ENCODE measurements at places on chromosomes 3 and 15.

- no peak for DNase-seq
These were observed 30.7 kb downstream of the SEMA7A start for GRCh38 chr15:74402873-74403587.

DNA sequence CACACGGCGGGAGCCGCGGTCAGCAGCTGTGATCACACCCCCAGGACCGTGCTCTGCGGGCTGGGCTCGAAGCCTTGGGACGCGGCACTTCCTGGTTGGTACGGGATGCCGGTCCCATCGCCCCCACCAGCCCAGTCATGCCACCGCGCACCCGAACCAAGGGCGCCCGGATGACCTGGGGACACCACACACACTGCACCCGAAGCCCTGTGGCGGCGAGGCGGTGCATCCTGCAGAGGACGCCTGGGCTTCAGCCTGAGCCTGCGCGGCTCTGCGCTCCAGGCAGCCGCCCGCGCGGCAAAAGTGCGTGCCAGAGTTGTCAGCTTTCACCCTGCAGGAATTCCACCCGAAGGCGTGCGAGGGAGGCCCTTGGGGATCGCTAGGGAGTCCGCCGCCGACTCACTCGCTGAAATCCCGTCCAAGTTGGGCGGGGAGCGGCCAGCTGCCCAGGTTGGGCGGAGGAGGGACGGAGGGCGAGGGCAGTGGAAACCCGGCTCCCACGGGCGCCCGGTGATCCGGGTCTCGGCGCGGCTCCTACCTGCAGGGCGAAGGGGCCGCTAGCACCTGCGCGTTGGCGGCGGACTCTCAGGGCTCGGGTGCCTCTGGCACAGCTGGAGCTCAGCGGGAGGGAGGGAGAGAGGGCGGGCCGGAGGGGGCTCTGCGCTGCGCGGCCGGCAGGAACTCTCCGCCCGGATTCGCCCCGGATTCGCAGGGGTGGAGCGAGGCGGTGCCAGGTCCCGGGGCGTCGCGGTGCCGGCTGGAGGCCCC is at the start of gene PLD1:
Gene PLD1 (minus strand): TSS at position 623 of the 768 bp plus-strand sequence. CDS start 72,432 bp downstream, outside the sequence.
- DNase-seq = peak; percentile 95

DNA sequence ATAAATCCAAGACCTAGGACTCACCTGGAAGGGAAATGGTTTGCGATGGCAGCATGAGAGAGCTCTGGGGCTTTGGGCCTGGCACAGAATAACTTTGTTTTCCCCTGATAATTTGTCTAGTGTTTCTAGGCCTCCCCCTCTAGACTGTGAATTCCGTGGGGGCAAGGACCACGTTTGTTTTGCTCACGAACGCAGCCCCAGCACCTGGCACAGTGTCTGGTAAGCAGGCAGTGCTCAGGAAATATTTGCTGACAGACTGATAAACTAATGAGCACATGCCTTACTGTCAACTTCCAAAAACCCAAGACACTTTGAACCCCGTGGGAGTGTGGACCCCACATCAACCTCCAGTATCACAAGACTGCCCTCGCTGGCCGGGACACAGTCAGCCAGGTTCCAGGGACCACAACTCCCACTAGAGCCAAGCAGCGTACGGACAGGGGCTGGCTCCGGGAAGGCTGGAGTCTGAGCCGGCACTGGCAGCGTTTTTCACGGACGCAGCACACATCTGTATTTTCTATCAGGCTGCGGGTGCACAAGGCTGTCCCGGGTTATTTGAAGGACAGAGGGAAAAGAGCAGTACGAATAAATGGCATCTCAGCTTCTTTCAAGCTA is 146.5 kb downstream of the XXYLT1 start:
- no peak for DNase-seq

GRCh38 chr15:100763835-100764750 is 115.5 kb upstream of the ALDH1A3 start:
- DNase-seq = peak; percentile 51

DNA sequence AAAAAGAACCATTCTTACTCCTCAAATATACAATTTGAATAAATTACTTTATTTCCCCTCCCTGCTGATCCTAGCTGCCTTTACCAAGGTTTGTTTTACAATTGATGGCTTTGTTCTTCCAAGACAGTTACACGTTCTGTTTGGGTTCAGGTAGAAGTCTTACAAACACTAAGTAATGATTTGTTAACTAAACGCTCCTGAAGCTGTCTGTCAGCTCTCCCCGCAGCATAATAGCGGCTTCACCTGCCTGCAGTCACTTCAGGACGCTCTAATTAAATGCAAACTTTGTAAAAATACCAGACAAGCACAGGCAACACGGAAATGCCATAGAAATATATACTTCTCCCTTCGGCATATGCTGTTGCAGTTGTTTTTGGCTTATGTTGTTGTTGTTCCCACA is 176.4 kb upstream of the MDFIC2 start:
- DNase-seq = no peak

GRCh38 chr3:190004656-190005055 is 116.0 kb downstream of the P3H2 start:
- no peak for DNase-seq

DNA sequence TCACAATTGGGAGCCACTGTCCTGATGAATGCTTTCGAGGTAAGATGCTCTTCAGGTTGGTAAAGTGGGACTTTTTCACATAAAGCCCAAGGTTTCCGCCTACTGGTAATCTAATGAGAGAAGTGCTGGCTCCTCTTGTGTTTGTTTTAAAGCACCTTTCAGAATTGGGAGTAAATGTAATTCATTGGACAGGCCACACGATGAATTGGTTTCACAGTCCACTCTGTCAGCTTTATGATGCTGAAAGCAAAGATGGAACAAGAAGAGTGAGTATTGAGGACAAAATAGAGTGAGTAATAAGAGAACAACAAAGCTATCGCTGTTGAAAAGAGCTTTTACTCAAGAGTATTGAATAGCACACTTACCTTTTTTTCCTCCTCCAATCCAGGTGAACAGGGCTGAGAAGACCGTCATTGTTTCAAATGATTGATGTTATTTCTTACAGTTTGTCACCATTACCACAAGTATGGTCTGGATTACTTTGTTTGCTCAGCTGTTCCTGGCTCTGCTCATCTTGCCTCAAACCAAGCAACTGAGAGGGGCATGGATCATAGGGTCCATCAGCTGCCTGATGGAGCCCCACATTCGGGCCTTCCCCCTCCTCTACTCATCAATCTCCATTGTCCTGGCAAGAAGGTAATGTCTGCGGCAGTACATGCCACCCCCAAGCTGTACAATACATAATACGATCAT is 136.1 kb upstream of the CNTN4 start:
- DNase-seq = no peak

DNA sequence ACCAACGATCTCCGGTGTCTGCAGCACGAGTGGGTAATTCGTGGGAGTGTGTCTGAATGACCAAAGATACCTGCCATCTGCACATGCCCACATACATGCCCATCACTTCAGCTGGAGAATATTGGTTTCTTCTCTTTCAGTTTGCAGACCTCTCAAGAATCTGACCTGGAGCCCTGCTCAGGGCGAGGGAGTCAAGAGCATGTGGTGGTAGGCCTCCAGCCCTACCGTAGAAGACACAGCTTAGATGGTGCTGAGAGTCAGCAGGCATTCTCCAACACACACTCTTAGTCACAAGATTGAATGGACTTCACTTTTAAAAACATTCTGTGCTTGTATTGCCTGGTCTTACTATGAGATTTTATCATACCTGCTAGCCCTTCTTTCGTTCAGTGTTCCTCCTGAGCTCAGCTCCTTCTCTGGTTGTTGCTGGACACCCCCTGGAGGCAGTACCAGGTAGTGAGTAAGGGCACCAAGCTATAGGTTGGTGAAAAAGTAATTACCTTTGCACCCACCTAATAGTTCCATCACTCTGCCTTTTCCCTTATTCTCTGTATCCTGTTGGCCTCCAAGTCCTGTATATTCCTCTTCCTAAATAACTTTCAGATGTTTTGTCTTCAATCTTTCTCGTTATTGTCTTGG is 252.0 kb downstream of the CACNA2D3 start:
- DNase-seq = no peak

DNA sequence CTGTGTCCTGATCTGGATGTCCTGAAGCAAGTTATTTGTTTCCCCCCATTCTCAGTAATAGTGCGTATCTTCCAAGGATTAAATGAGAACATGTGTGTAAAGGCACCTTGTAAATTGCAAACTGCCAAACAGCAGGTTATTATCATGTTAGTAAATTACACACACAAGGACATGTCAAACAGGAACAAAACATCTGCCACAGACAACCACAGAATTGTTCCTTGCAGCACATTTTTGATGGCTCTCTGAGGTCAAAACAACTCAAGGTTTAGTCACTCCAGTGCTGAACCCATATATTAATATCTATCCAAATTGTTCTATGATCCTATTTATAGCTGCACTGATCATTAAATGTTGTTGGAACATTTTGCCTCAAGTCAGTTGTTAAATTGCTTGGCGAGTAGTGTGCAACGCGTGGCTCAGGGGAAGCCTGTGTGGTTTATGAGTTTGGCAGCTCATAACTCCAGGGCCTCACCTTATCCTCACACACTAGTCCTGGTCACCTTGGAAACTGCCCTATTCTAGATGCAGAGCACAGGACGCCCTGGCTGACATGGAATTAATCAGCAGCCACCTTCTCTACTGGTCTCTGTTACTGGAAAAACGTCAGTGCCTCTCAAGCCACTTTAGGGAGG is 46.3 kb upstream of the CDV3 start:
- no peak for DNase-seq

- DNase-seq = no peak
These were observed 325.4 kb upstream of the ONECUT1 start for GRCh38 chr15:53115563-53115962.

DNA sequence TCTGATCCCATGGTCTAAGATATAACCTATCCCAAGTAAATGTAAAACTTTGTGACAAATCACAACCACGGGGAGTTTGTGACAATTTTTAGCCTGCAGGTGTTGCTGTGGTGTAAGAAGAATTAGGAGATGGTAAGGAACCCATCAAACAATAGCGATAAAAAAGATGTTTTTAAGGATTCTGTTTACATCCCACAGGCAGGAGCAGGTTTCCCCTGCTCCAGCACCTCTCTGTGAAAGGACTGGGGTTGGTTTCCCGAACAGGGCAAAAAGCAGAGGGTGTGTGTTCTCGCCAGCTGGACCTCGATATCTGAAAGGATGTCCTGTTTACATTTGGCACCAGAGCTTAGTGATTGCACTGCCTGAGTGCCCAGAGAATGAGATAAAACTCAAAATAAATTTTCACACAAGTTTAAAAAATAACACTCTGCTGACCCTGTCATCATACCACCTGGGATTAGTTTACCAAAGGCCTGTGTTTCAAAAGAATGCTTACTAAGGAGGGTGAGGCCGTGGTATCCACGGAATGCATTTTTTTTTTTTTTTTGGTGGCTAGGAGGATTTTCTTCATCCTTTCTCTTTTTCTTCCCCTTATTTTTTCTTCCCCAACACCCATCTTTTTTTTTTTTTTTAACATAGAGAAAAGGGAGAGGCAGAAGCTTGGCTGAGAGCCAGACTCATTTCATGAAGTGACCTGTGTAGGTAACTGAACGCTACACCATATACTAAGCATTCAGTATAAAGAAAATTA is 151.8 kb upstream of the DPH6 start:
- no peak for DNase-seq

DNA sequence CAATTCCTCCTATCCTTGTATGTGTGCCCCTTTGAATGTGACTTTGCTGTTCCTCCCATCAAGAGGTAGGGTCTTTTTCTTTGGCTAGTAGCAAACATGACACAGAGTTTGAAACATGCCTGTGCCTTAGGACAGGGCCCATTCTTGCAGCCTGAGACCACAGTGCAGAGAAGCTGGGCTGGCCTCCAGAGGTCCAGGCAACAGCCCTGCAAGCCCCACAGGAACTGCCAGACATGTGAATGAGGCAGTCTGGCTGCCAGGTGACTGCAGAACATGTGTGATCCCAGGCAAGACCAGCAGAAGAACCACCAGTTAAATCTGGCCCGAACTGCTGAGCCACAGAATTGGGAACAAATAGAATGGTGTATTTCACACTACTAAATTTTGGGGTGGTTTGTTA is 1.2 kb upstream of the HGD start:
- no peak for DNase-seq

GRCh38 chr15:41180206-41180789 is 50.3 kb downstream of the EXD1 start:
- no peak for DNase-seq

DNA sequence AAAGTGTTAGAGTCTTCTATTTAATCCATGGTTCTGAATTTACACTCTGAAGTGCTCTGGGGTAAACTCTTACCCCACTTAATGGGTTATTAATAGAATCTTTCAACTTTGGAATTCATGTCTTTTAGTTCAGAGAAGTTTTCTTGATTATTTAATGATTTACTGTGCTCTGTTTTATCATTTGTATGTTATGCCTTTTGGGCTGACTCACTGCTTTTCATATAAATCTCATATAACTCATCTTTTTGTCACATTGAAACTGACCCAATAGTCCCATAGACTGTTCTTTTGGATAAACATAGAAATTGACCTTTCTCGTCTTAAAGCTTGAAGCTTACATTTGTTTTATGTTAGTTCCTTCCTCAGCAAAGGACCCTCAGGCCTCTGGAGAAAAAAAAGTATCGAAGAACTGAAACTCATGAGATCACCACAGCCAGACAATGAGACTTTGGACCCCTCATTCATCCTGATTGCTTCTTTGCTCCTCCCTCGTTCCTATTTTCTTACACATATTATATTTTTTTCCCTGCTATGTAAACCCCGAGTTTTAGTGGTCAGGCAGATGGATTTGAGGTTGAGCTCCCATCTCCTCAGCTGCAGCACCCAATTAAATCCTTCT is 229.1 kb upstream of the CBLB start:
- no peak for DNase-seq

GRCh38 chr3:125161607-125162219 is 50.8 kb downstream of the SLC12A8 start:
- no peak for DNase-seq

All from ascending aorta (tissue), 2 donors.